ENCODE measurements at places on chromosomes 12 and 14.

DNA sequence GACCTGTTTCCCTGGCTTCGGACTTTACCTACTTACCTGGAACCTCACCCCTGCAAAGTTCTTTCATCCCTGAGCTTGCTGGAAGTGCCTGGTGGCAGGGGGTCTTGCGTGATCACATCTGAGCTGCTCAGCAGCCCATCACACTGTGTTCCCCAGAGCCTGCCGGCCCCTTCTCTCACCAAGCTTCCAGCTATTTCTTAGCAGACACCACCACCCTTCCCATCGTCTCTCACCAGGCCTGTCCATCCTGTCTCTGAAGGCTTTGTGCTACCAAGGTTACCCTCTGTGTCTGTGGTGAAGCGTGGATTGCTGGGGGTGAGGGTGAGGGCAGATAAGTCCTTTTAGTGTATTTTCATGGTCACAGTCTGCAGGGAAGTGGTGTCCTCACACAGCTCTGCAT, 78.8 kb upstream of the NRXN3 start:
- no peak for DNase-seq

DNA sequence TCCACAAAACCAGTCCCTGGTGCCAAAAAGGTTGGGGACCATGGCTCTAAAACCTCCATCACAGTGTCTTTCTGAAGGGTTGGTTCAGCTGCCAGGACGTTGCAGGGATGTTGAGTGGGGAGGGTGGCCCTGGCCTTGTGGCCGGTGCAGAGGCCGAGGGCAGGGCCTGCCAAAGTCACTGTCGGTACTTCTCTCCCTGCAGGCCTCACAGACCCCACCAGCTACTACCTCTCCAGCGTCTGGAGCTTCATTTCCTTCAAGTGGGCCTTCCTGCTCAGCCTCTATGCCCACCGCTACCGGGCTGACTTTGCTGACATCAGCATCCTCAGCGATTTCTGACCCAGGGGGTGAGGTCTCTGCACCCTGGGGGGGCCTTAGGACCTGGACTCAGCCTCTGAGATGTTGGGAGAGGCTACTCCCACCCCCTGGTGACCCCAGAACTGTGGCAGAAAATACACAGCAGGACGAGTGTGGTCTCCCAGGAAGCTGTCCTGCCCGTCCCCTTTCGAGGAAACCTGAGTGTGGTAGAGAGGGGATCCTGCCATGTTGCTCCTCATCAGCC, 7.0 kb downstream of the SLC48A1 start:
- DNase-seq, result no peak

- DNase-seq, result no peak
Measured at GRCh38 chr12:69095765-69096477, 143.4 kb upstream of the CPSF6 start.

- DNase-seq, result no peak
Measured at GRCh38 chr12:58576916-58577315, 343.4 kb downstream of the LRIG3 start.

GRCh38 chr12:49079793-49080192, 10.0 kb upstream of the RHEBL1 start:
- DNase-seq, result no peak

- no peak for DNase-seq
Measured at GRCh38 chr14:22906073-22906472, 12.9 kb downstream of the RBM23 start.

GRCh38 chr14:100222224-100223093, 16.5 kb upstream of the YY1 start:
- no peak for DNase-seq

DNA sequence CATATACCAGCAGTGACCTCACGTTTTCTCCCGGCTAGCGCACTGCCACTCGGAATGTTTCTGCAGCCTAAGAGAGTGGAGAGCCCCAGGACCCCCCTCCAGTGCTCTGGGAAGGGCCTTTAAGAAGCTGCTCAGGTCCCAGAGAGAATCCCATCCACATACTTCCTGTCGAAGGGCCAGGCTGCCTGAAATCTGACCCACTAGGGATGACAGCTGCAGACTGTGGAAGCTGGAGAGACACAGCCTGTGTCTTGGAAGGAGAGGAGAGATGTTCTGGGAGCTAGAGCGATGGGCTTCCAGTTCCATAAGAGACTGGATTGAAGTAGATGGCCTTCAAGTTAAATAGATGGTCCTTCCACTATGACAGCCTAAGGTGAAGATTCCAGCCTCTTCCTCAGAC, 54.4 kb downstream of the IQSEC3 start:
- DNase-seq, result no peak

DNA sequence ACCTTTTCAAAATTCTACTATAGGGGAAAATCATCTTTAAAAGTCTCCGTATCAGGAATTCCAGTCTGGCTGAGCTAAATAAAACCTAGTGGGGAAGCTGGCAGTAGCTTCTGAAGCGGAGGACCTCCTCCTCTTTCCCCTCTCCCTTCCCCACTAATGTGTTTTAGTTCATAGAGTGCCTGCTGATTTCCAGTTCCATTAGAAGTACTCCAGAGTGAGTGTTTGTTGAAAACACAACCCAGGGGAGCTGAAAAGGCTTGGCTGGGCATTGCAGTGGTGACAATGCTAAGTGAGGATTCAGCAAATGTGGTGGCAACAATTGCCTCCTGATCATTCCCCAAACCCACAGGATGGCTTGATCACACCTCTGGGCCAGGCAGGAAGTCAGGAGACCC, 144.2 kb upstream of the FRMD6 start:
- DNase-seq, result no peak

- DNase-seq, result peak; percentile 86
Measured at GRCh38 chr14:68577802-68578541, 214.9 kb downstream of the ZFP36L1 start.

DNA sequence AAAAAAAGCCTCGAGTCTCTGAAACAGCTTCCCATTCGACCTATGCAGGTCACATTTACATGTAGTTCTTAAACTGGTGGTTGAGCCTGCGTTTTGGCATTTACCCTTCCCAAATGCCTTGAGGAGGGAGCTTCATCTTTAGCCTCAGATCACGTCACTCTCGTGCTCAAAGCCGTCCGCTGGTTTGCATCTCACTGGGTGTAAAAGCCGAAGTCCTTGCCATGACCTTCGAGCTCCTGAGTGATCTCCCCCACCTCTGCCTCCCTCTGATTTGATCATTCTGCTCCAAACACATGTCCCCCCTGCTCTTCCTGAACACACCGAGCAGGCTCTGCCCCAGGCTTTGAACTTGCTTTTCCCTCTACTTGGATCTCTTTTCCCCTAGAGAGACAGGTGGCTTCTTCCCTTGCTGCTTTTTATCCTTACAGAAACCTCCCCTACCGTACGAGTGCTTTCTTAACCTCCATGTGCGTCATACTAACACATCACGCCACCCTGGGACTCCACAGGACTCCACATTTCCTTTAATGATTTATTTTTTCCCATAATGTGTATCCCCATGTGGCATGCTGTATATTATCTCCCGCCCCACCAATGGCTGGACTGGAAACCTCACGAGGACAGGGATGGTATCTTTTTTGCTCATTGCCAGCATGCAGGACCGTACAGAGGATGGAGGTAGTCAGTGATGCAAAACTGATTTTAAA, 610.7 kb downstream of the VRK1 start:
- no peak for DNase-seq

DNA sequence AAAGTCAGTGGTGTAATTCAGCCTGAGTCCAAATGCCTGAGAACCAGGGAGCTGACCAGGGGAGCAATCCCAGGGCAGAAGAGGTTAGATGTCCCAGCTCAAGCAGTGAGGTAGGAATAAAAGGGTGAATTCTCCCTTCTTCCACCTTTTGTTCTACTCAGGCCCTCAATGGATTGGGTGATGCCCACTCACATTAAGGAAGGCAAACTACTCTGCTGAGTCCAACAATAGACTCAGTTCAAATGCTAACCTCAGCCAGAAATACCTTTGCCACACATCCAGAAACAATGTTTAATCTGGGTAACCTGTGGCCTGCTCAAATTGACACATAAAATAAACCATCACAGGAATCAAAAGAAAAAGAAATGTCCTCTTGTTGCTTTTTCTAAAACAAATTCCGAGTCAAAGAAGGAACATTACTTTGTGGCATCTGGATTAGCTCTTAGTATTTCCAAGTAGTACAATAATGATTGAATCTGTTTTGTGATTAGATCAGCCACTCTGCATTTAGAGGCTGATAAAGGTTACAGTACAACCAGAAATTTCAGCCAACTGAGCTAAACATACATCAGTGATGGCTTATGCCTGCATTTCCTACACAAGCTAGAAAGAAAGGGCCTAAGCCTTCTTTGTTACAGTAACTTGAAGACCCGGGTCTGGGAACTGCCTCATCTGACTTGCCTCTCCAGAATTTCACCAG, 43.6 kb upstream of the TRIM9 start:
- DNase-seq, result no peak

DNA sequence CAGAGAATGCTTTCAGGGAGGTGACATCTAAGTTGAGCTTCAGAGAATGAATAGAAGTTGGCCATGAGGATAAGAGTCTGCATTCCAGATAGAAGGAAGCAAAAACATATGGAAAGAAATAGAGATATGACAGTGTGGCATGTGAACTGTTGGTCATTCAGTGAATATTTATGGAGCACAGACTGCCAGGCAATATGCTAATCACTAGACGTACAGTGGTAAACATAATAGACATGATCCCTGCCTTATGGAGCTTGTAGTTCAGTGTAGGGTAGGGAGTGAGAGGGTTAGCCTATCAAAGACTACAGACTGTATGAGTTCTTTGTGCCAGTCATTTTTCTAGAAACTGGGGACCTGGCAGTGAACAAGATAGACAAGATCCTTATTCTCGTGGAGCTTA, 53.9 kb downstream of the VEZT start:
- DNase-seq, result no peak

DNA sequence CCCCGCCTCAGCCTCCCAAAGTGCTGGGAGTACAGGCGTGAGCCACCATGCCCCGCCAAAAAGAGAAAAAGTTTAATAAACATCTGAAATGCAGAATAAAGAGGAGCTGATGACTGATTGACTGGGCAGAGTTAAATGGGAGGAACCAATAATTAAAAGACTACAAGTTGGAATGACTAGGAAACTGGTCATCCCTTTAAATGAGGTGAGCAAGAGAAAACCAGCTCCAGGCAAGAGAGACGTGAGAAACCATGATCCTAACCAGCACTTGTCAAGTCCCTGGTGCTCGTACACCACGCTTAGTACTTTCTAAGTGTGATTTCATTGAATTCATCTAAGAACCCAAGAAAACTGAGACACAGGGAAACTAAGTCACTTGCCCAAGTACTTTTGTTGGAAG, 47.9 kb downstream of the MAP1LC3B2 start:
- DNase-seq, result no peak

GRCh38 chr14:51884086-51884927, 23.9 kb downstream of the GNG2 start:
- peak; percentile 49 for DNase-seq

GRCh38 chr12:84135586-84136279, 776.9 kb downstream of the SLC6A15 start:
- DNase-seq, result no peak

- no peak for DNase-seq
Measured at GRCh38 chr12:85552461-85552860, 272.4 kb downstream of the ALX1 start.

Measured in AG09319 (cell line).